Endothelial cell of umbilical vein (primary cell): ENCODE measurements at places on chromosomes 7 and 10. TPM values are rescaled to one million over a fixed set of nuclear protein-coding genes. Genes with fewer than 3 reads are reported as not detected.

DNA sequence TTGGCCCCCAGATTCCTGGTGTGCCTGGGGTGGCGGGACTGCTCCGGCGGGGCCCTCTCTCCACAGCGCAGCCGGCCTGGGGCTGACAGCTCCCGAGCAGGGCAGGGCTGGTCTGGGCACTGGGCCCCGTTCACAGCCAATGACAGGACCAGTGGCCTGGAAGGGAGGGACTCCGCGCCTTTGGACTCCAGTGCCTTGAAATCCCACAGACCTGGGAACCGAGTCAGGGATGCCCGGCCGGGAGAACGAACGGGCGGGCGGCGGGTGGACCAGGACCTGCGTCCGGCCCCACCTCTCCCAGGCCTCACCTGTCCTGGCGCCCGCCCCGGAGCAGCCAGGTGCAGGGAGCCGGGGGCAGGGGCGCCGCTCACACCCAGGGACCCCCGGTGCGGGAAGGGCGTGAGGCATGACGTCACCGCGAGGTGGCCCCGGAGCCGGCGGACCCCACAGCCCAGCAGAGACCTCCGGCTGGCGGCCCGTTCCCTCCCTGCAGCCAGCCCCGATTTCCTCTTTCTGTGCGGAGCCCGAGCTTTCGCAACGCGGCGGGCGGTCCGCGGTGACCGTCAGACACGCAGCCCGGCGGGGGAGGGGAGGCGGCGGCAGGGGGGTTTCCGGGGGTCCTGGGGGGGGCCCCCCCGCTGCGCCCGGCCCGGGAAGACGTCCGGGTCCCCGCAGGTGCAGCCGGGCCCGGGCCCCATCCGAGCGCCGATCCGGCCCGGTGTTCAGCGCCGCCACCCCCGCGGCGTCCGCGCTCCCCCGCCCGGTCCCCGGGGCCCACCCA is 743 bp downstream of the ADAP1 start:
- DNase-seq = no peak

DNA sequence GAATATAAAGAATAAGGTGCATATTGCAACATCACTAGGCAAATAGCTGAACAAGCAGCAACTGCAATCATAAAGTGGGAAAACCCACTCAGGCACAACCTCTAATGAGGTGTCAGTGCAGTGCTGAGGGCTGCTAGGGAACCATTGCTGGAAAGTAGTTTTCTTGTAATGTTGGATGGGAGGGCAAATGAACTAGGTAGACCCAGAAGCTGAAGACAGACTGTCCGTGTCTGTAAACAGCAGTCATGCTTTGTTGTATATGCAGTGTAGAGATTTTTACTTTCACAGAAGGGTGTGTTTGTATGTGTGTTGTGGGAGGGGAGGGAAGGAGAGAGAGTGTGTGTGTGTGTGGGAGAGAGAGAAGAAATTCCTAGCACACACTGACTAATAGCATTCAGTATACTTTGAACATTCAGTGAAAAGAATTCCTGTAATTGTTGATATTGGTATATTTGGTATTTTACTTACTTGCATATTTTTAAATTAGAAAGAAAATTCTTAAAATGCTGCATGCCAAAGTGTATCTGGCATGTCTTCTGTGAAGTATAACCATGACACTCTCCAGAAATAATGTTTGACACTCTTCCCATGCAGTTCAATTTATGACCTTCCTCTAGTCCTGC is 28.8 kb downstream of the ITGB8 start:
- DNase-seq = no peak

- no peak for DNase-seq
Measured at GRCh38 chr7:105408791-105409410, 20.2 kb upstream of the SRPK2 start.

- DNase-seq = no peak
Measured at GRCh38 chr10:35384265-35384868, 48.1 kb downstream of the CCNY start.

MALSU1 gene
- 53.4 and 68.0 TPM in 2 replicates for polyA plus RNA-seq

TFPI2 gene
- polyA plus RNA-seq = 49.9 and 57.3 TPM in 2 replicates

GRCh38 chr7:80087771-80088170 is 46.9 kb upstream of the GNAI1 start:
- DNase-seq = no peak

DNA sequence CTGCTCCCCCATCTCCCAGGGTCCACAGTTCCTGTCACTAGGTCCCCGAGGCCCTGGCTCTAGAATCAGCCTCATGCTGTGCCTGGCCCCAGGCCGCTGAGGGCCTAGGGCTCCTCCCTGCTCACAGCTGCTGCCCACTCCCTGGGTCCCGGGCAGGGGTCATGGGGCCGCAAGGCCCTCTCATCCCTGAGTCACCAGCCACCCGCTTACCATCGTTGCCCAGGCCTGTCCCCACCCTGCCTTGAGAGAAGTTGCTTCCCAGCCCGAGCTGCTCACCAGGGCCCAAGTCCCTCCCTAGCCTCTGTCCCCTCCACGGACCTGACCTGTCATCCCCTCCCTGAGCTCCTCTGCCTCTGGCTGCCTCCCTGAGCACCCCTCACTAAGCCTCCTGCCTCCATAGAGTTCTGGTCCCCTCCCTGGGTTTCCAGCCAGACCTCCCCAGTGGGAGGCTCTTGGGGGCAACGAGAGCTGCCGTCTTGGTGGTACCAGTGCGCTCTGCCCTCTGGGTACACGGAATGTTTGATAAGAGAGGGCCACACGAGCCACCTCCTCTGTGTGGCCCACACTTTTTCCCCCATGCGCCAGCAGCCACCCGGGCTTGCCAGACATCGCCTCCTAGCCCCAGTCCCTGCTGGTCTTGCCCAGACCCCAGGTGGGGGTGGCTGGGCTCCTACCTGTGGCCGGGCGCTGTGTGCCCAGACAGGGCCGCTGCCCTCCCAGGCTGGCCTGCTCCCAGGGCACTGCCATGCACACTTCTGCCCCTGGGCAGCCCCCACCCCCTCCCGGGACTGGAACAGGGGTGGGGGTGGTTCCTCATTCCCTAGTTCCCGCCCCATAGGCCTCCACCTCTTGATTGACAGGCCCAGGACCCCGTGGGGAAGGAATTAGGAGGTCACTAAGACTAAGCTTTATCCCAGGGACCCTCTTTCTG is 21.3 kb downstream of the MLXIPL start:
- no peak for DNase-seq

- no peak for DNase-seq
Measured at GRCh38 chr7:82678259-82678658, 234.7 kb upstream of the CACNA2D1 start.

GRCh38 chr7:142174441-142174840 is 62.9 kb downstream of the MGAM2 start:
- no peak for DNase-seq

DNA sequence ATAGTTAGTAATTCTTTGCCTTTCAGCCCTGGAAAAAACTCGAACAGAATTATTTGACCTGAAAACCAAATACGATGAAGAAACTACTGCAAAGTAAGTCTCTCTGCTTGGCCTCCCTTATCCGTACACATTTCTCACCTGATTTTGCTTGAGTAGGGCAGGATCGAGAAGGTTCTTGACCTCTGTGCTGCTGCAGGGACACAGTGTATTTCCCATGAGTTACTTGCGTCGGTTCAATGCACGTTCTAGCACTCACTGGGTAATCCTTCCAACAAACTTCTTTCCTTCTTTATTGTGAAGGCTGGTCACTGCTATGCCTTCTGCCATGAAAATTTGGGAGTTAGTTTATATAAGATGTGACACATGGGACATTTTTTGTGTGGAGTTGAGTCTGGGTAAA is 171.5 kb upstream of the SH2B2 start:
- no peak for DNase-seq

TPST1 gene
- polyA plus RNA-seq = 17.3 and 21.0 TPM in 2 replicates

LANCL2 gene
- 18.8 and 25.3 TPM in 2 replicates for polyA plus RNA-seq

- no peak for DNase-seq
Measured at GRCh38 chr10:133235265-133235855, 2.3 kb upstream of the VENTX start.

GRCh38 chr7:17472518-17472917 is 174.1 kb downstream of the AHR start:
- DNase-seq = no peak
